ENCODE measurements at places on chromosomes 16 and 17.

GRCh38 chr17:48639136-48639535 lies 13.0 kb upstream of the HOXB9 start:
- DNase-seq, result peak; percentile 7

- DNase-seq, result no peak
Measured at GRCh38 chr17:8954339-8954738, 11.2 kb downstream of the PIK3R5 start.

GRCh38 chr16:521381-522210 lies 5.9 kb upstream of the CAPN15 start:
- DNase-seq, result no peak

DNA sequence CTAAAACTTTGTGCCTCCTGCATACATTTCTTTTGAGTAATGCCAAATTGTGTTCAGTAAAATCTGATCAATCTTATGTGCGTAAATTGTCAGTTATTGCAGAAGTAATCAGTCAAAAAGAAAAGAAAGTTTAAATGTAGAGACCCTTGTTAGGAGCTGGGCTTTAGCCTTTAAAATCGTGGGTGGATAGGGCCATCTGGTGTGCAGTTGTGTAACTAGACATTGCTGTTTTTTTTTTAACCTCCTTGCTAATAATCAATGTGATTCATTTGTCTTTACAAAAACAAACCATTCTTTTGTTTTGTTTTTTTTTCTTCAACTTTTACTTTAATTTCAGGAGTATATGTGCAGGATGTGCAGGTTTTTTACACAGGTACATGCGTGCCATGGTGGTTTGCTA lies 5.3 kb upstream of the WWOX start:
- no peak for DNase-seq

DNA sequence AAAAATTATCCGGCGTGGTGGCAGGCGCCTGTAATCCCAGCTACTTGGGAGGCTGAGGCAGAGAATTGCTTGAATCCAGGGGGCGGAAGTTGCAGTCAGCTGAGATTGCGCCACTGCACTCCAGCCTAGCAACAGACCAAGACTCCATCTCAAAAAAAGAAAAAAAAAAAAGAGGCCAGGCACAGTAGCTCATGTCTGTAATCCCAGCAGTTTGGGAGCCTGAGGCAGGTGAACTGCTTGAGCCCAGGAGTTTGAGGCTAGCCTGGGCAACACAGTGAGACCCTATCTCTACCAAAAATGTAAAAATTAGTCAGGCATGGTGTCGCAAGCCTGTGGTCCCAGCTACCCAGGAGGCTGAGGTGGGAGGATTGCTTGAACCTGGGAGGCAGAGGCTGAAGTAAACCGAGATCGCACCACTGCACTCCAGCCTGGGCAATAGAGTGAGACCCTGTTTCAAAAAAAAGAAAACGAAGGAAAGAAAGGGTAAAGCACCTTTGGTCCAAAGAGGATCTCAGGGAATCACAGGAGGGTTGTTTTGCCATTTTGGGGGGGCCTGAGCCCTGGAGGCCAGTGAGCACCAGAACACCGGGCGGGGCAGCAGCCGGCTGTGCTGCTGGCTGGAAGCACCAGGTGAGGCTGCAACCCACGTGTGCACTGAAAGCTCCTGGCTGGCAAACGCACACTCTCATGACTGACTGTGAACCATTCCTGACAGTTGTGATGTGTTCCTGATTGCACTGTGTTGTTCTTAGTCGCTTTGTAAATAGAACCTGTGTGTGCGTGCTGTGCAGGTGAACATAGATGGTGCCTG lies 18.4 kb downstream of the HS3ST6 start:
- DNase-seq, result no peak

DNA sequence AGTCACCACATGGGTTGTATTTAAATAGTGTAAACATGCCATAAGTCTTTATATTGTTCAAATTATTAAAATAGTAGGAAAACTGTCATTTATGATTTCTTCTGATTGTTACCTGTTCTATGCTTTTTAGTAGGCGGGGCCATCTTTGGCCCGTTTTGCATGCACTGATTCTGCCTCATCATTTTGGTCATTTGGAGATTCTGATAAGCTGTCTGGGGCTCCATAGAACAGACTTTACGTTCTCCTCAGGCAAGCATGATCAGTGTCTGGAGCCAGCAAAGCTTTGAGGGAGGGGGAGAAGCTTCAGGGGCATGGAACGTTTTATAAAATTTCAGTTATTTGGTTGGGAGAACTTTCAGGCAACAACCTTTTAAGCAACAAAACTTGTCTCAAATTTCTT lies 8.8 kb downstream of the NDEL1 start:
- DNase-seq, result no peak
